Stomach (tissue), 19 donors: ENCODE measurements at places on chromosomes 6 and 20. TPM values are rescaled to one million over a fixed set of nuclear protein-coding genes. Genes with fewer than 3 reads are reported as not detected.

GRCh38 chr6:150280703-150281102 is 88.1 kb upstream of the IYD start:
- DNase-seq = no peak

DNA sequence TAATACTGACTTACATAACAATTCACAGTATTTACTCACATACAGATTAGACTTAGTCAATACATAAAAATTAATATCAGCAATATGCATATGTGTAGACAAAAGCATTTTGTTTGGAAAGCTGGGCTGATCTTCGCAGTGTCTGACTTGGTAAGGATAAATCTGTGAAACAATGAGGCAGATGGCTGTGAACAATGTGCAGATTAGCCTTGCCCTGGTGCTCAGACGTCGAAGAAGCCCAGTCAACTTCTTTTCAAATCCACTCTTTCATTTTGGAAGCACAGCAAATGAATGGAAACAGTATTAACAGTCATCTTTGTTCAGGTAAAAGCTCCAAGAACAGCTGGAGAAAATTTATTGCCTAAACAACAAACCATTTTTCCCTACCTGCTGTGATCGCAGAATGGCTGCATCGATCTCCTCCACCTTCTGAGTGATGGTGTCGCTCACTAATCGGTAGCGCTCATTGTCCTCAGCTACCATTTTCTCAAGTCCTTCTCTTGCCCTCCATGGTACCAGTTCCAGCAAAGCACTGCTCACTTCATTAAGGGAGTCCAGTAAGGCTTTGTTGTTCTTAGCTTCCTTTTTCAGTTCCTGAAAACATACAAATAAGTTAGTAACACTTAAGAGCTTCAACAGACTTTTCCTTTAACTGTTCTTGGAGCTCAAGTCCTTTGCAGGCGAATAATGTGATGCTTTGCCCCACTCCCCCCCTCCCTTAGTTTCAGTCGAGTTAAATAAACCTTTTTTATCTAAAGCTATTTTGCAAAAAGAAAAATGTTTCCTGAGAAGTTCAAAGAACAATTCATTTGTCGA is 116.5 kb downstream of the DST start:
- no peak for DNase-seq

- DNase-seq = no peak
Measured at GRCh38 chr20:17542993-17543412, 11.8 kb upstream of the BFSP1 start.

DNA sequence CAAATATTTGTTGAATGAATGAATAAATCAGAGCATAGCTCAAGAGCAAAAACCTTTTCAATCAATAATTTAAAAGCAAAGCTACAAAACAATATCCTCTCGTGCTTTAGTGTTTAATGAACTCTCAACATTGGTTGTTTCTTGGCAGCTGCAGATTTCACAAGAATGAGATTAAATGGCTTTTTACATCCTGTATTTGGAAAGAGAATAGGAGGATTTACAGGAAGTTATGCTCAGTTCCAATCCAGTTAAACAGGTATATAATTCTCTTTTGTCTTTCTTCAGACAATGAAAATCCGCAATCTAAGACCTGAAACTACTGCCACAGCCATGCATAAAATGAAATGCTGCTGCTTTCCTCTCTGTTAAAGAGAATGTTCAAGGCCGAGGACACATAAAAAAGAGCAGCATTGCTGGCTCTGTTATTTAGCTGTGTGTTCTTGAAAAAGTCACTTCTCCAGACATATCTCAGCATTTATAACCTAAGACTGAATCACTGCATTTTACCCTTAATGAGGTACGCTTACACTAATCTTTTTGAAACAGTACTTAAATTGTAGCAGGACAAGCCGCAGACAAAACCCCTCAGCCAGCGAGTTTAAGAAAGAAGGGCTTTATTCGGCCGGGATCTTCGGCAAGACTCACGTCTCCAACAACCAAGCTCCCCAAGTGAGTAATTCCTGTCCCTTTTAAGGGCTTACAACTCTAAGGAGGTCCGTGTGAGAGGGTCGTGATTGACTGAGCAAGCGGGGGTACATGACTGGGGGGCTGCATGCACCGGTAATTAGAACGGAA is 3.6 kb downstream of the C6orf52 start:
- DNase-seq = no peak

DNA sequence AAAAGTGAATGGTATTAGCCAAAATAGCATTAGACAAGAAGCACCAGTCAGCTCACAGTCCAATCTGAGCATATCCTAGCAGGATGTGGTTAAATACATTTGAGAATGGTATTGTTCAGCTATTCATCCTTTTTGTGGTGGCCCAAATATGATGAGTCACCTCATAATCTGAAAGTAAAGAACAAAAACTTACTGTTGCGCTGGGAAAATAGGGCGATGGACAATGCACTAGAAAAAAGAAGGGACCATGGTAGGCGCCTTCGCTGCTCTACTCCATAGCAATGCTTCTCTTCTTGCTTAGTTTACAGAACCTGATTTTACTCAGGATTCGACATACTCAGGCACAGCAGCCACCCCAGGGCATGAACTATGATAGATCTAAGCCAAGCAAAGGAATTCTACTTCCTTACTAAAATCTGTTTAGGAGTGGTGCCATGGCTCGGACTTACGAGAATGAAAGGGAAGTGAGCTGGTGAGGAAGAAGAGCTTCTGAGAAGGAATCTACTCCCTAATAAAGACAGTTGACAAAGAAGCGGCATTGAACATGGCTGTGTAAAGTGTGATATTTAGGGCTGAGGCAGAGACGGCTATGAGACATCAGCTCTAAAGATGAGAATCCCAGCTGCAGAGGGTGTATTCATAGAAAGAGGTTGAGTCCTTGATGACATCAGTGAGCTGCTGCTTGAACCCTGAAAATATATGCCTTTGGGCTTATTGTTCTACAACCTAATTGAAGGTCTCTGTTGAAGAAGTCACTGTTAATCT is 16.6 kb upstream of the FBXO9 start:
- DNase-seq = no peak

DNA sequence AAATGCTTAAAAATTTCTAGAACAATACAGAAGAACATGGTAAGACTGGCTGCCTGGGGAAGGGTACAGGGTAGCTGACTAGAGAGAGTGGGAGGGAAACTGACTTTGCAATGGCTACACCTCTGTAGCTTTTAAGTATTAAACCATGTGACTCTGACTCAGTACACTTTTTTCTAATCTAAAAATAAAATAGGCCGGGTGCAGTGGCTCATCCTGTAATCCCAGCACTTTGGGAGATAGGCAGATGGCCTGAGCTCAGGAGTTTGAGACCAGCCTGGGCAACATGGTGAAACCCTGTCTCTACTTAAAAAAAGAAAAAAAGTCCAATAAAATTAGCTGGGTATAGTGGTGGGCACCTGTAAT is 18.5 kb downstream of the ATP9A start:
- no peak for DNase-seq

DNA sequence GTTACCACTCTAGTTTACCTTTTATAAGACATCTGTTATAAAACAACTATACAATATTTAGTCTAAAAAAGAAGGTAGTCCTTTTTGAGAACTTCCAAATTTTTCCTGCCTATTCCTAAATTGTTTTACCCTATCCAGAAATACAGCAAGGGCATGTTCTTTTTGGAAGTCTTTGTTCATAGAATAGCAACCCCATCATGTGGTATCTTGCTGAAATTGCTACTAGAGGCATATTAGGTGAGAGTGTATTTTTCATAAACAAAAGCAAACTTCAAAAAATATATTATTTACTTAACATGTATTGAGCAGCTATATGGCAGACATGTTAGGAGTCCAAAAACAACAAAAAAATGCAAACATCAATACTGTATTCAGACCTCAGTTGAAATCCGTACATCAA is 371.8 kb upstream of the NRSN1 start:
- peak; percentile 4 for DNase-seq

GRCh38 chr20:56893226-56893917 is 264.3 kb downstream of the TFAP2C start:
- DNase-seq = peak; percentile 16

GRCh38 chr6:63897459-63897858 is 261.9 kb downstream of the PHF3 start:
- DNase-seq = no peak

DNA sequence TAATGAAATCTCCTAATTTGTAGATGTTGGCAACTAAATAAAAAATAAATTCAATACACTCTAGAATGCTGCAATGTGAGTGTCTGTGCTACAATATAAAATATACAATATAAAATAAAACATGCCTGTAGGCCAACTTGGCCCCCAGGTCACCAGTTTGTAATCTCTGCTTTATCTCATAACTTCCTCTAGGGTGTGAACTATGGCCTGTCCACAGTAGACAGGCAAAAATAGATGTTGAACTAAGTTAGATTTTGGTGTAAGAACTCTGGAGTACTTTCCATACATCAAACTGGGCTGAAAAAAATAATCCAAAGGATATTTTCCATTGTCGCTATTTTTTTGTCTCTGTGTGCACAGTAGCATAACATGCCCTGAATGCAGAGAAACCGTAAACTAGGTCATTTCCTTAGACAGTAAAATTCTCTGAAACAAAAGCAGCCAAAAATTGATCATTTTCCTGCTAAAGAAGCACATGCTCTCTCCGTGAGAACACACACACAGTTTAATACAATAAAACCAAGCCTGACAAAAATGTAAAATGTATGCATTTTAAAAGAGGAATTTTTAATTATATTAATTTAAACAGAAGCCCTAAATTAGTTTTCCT is 98.5 kb upstream of the ZFP64 start:
- no peak for DNase-seq

DNA sequence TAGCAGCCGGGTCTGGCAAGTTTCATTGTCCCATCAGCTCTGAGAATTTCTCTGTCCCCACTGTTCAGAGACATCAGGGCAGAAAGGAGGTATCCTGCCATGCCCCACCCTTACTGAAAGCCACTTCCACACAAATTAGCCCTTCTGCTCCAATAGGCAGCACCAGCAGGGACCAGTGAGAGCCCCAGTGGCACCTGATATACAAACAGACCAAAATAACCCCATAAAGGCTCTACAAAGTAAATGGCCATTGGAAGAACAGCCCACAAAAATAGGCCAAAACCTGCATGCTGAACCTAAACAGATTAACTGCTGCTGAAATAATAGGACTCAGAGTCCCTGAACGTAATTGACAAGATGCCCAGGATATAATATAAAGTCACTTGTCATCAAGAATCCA is 199.9 kb downstream of the TMEM200A start:
- no peak for DNase-seq

- DNase-seq = no peak
Measured at GRCh38 chr6:42555477-42556457, 8.1 kb upstream of the UBR2 start.

- DNase-seq = no peak
Measured at GRCh38 chr6:37804586-37804985, 14.9 kb upstream of the ZFAND3 start.

- peak; percentile 74 for DNase-seq
Measured at GRCh38 chr6:139147628-139148027, 12.7 kb downstream of the HECA start.

- no peak for DNase-seq
Measured at GRCh38 chr6:138278326-138278725, 60.0 kb upstream of the PBOV1 start.

GRCh38 chr6:14241255-14242070 is 123.9 kb downstream of the CD83 start:
- no peak for DNase-seq

GRCh38 chr6:144104898-144105487 is 9.6 kb upstream of the SF3B5 start:
- DNase-seq = no peak

- DNase-seq = no peak
Measured at GRCh38 chr6:115887891-115888290, 172.8 kb downstream of the FRK start.

GRCh38 chr20:20786428-20786827 is 74.0 kb upstream of the RALGAPA2 start:
- DNase-seq = no peak

DNA sequence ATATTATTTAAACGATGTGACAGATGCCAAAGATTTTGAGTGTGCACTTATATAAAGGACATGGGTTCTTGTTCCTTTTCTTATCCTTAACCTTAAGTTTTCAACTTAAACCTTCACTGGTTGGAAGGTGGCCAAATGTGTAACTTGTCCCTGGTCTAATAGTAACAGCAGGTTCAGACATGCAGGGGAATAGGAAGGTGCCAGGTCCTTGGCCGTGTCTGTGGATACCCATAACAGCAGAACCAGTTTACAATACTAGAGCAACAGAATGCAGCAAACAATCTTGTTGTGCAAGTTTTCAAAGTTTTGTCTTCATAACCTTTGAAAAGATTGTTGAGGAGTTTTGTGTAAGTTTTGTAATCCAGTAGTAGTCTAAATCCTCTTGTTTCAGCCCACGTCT is 4.4 kb downstream of the MYB start:
- DNase-seq = no peak

DNA sequence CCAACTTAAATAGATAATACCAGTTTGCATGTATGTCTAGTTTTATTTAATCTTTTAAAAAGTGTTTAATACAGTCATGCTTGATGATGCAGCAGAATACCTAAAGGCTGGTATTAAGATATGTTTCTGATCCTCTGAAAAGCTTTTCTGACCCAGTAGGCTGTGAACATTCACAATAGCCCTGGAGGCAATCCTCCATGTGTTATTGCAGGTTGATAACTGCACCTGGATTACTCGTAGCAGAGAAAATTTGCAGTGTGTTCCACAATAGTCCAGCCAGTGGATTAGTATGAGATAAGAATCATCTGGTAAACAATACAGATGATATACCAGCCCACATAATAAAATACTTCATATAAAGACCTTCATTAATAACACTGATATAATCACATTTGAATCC is 178.9 kb upstream of the RNF217 start:
- no peak for DNase-seq

DNA sequence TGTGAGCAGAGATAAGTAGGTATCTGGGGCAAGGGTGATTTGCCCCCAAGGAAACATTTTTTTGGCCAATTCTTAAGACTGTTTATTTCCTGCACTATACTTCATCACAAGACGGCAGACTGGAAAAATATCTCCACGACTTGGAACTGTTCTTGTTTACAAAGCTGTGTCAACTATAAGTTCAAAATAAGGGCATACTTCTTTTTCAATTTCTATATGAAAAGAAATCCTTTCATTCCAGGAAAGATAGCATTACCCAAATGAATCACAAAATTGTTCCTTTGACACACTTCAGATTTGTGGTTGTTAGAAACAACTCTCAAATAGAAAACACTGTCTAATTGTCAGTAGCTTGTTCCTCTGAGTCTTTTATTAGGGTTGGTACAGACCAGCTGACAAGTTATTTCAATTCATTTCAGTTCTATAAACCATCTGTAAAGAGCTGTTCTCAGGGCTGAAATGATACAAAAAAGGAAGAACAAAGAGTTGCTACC is 212.9 kb upstream of the PRDM1 start:
- peak; percentile 54 for DNase-seq

Gene CASS4
- total RNA-seq = 8.2 TPM

Gene DNAH8
- not detected for total RNA-seq

Gene TTBK1
- not detected for total RNA-seq

Gene PRDM1
- total RNA-seq = 22.7 TPM

Gene EGFL8
- total RNA-seq = 0.87 TPM

Gene SLC12A5
- not detected for total RNA-seq

Gene NKAIN4
- not detected for total RNA-seq

Gene LY6G6F
- total RNA-seq = not detected

Gene CLDN20
- not detected for total RNA-seq

Gene HS3ST5
- not detected for total RNA-seq

Gene MTO1
- 53.7 TPM for total RNA-seq

Gene RIPOR2
- total RNA-seq = 12.3 TPM
